Esophagus mucosa (tissue), 1 donor: ENCODE measurements at places on chromosomes 12 and 14. TPM values are rescaled to one million over a fixed set of nuclear protein-coding genes. Genes with fewer than 3 reads are reported as not detected.

The RPS6KL1 gene
- total RNA-seq = 1.7 TPM

The ADSS1 gene
- 5.7 TPM for total RNA-seq

The SMOC1 gene
- 0.12 TPM for total RNA-seq

The TMBIM6 gene
- total RNA-seq = 386 TPM
